ENCODE measurements at places on chromosomes 13 and 19. TPM values are rescaled to one million over a fixed set of nuclear protein-coding genes. Genes with fewer than 3 reads are reported as not detected.
A peak's percentile ranks its signal among the peaks of the same experiment; 100 is the strongest.

GRCh38 chr13:77918391-77919245, at the start of gene EDNRB:
EDNRB (minus strand) TSS chr13:77918831; CDS start chr13:77918573, 258 bp downstream.
- H3K27ac ChIP-seq = peak within 1 kb of the TSS; percentile 28
- H3K27me3 ChIP-seq = no peaks in the 10 kb centered on the region
- H3K4me3 ChIP-seq = peak within 1 kb of the TSS; percentile 58
- H3K4me1 ChIP-seq = no peaks in the 10 kb centered on the region

DNA sequence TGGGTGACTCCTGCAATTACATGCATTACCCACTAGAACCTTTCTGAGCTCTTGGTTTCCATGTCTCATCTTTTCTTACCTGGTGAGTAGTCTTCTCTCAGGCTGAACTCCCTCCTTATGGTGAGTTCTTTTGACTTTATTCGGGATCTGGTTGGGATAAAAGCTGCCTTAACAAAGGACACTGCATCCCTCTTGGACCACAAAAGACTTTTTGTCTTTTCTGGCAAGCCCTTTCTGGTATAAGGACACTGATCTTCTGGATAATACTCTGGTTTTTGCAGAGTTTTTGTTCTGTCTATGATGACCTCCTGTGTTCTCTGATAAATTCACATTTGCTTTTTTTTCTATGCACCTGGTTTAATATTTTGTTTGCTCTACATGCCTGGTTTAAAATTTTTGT, 66.7 kb downstream of the SLITRK1 start:
- no peak overlapping the region for H3K4me3 ChIP-seq
- H3K4me1 ChIP-seq = no peaks in the 10 kb centered on the region
- no peaks in the 10 kb centered on the region for H3K36me3 ChIP-seq
- no peaks in the 10 kb centered on the region for H3K27me3 ChIP-seq
- DNase-seq = no peak
- no peak overlapping the region for H3K27ac ChIP-seq

DNA sequence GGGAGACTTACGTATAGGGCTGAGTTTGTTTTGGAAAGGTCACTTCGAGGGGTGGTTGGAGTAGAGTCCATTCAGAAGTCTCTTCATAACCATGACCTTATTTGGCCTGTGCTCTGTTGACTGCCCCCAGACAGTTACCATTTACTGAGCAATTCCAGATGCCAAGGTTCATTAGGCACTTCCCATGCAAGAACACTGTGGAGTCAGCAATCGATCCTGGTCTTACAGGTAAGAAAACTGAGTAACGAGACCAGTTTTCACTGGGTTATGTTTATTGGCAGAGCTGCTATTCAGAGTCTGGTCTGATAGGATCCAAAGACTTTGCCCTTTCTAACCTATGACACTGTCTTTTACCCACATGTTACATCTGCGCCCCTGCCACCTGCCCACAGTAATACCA, 134.7 kb downstream of the MTUS2 start:
- no peak for DNase-seq
- no peak overlapping the region for H3K27ac ChIP-seq
- H3K36me3 ChIP-seq = no peaks in the 10 kb centered on the region
- no peaks in the 10 kb centered on the region for H3K27me3 ChIP-seq
- no peaks in the 10 kb centered on the region for H3K4me1 ChIP-seq
- no peak overlapping the region for H3K4me3 ChIP-seq

DNA sequence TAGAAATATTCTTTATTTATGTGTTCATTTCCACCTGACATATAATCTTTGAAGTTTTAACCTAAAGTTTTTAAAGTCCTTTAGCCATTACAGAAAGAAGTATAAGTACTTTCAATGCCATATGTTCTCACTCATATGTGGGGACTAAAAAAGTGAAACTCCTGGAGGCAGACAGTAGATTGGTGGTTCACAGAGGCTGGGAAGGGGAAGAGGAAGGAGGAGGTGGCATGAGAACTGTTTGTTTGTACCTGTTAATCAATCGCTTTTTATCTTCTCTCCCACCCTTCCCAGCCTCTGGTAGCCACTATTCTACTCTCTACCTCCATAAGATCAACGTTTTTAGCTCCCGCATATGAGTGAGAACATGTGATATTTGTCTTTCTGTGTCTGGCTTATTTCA, 131.1 kb downstream of the MYO16 start:
- no peak for DNase-seq
- no peaks in the 10 kb centered on the region for H3K36me3 ChIP-seq
- H3K4me1 ChIP-seq = no peaks in the 10 kb centered on the region
- H3K4me3 ChIP-seq = no peak overlapping the region
- H3K27ac ChIP-seq = no peak overlapping the region

- no peak overlapping the region for H3K4me3 ChIP-seq
- no peaks in the 10 kb centered on the region for H3K36me3 ChIP-seq
- peaks cover 7% of the 10 kb centered on the region for H3K4me1 ChIP-seq
- no peaks in the 10 kb centered on the region for H3K27me3 ChIP-seq
These were observed 396.5 kb downstream of the IRS2 start for GRCh38 chr13:109389892-109390345.

- H3K36me3 ChIP-seq = no peaks in the 10 kb centered on the region
- H3K4me3 ChIP-seq = no peak overlapping the region
- DNase-seq = no peak
- no peak overlapping the region for H3K27ac ChIP-seq
- H3K4me1 ChIP-seq = no peaks in the 10 kb centered on the region
- no peaks in the 10 kb centered on the region for H3K27me3 ChIP-seq
These were observed 45.7 kb downstream of the CD320 start for GRCh38 chr19:8262431-8262830.

GRCh38 chr13:51740698-51741097, 63.3 kb downstream of the DHRS12 start:
- no peak overlapping the region for H3K4me3 ChIP-seq
- H3K27ac ChIP-seq = no peak overlapping the region
- H3K4me1 ChIP-seq = peaks cover 2% of the 10 kb centered on the region
- DNase-seq = peak; percentile 17
- H3K27me3 ChIP-seq = no peaks in the 10 kb centered on the region

DNA sequence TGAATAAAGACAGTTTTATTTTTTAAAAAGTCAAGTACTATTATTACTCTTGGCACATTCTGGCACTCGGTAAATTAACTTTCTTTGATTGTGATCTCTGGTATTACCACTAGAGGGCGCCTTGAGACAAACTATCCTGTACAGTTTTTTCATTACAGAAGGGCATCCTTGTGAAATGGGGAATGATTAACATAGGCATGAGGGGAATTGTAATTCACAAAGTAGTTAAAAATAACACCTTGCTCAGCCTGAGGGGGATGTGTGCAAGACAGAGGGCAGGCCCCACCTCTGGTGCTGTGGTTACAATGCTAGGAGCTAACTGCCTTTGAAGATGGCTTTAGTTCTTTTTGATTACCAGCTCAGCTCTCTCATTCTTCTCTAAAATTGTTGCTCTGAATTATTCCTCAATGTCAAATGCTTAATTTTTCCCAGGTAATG, 24.2 kb upstream of the C1QTNF9B start:
- H3K27ac ChIP-seq = no peak overlapping the region
- H3K36me3 ChIP-seq = no peaks in the 10 kb centered on the region
- DNase-seq = peak; percentile 66
- peaks cover 2% of the 10 kb centered on the region for H3K4me1 ChIP-seq

- peaks cover 59% of the 10 kb centered on the region for H3K36me3 ChIP-seq
- H3K27ac ChIP-seq = no peak overlapping the region
- no peaks in the 10 kb centered on the region for H3K27me3 ChIP-seq
- DNase-seq = peak; percentile 6
- no peak overlapping the region for H3K4me3 ChIP-seq
These were observed 10.6 kb downstream of the GPI start for GRCh38 chr19:34375598-34375997.

DNA sequence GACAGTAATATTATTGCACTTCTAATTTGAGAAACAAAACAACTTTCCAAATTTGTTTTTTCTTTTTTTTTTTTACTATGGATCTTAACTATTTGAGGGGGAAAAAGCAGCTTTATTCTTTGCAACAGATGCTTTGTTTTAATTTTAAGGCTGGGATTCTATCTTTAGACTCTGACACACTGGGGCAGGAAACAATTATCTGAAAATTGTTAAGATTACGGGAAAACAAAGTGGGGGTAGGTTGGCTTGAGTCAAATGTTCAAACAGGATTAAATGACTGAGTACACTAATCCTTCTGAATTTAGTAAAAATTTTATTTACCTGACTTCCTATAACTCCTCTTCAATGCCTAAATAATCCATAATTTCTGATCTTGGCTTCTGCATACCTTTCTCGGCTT, 543.2 kb downstream of the SLITRK6 start:
- H3K4me1 ChIP-seq = no peaks in the 10 kb centered on the region
- DNase-seq = no peak
- H3K27ac ChIP-seq = no peak overlapping the region
- no peaks in the 10 kb centered on the region for H3K36me3 ChIP-seq

GRCh38 chr19:47762615-47763308, 15.7 kb upstream of the SELENOW start:
- peaks cover 17% of the 10 kb centered on the region for H3K36me3 ChIP-seq
- no peak overlapping the region for H3K27ac ChIP-seq
- H3K4me1 ChIP-seq = no peaks in the 10 kb centered on the region
- no peak for DNase-seq
- H3K27me3 ChIP-seq = peaks cover 2% of the 10 kb centered on the region

- H3K4me3 ChIP-seq = peak overlapping the region; percentile 81
- no peaks in the 10 kb centered on the region for H3K36me3 ChIP-seq
- no peaks in the 10 kb centered on the region for H3K27me3 ChIP-seq
These were observed 749 bp upstream of the PAN3 start for GRCh38 chr13:28137596-28137995.

DNA sequence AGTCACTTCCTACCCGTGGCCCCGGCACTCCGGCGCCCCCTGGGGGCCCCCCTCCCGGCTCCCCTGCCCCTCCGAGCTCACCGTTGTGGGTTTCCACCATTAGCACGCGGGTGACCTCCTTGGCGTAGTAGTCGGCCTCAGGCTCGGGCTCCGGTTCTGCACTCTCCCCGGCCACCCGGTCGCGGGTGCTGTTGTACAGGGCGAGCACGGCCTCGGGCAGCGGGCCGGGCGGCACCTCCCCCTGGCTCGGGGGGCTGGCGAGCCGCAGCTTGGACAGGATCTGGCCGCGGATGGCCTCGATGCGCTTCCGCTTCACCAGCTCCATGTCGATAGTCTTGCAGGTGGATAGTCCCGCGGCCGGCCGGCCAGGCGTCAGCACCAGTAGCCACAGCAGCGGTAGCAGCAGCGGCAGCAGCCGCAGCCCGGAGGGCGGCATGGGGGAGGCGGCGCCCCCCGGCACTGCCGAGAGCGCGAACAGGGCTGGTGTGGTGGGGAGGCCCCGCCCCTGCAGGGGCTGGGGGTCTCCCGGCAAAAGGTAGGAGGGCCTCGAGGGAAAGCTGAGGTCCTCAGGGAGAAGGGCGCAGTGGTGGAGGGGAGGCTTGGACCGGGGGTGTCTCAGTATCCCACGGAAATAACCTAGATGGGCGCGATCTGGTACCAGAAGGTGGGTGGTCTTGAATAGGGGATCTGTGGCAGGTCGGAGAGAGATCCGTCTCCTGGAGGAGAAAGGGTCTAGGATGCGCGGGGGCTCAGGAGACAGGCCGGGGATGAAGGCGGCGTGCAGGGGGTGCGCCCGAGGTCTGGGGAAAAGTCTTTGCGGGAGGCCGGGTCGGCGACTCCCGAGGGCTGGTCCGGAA, 885 bp downstream of the TGFB1 start:
- H3K27me3 ChIP-seq = no peaks in the 10 kb centered on the region
- H3K4me1 ChIP-seq = no peaks in the 10 kb centered on the region
- DNase-seq = peak; percentile 44
- H3K27ac ChIP-seq = peak overlapping the region; percentile 47

- H3K27ac ChIP-seq = no peak overlapping the region
- DNase-seq = peak; percentile 75
- no peaks in the 10 kb centered on the region for H3K27me3 ChIP-seq
- no peaks in the 10 kb centered on the region for H3K36me3 ChIP-seq
These were observed 285.8 kb upstream of the PCDH9 start for GRCh38 chr13:67515895-67516294.

GRCh38 chr13:64688893-64689677, 2541.1 kb downstream of the PCDH9 start:
- H3K4me3 ChIP-seq = no peak overlapping the region
- no peaks in the 10 kb centered on the region for H3K36me3 ChIP-seq
- no peak overlapping the region for H3K27ac ChIP-seq
- DNase-seq = peak; percentile 81
- H3K4me1 ChIP-seq = peaks cover 3% of the 10 kb centered on the region

DNA sequence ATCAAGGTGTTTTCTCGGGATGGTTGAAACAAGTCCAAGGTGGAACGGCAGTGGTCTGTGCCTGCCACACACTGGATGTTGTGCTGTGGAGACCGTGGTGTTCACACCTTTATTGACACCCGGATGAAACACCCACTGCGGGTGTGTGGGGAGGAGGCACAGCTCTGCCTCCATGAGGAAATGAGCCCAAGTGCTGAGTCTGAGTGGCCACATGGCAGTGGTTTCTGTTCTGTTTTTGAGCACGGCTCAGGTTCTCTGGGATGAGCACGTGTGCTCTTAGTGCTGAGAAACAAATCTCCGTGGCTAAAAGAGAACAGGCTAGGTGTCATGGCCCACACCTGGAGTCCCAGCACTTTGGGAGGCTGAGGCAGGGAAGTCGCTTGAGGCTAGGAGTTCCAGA, 29.5 kb downstream of the UPF1 start:
- peaks cover 90% of the 10 kb centered on the region for H3K36me3 ChIP-seq
- H3K27ac ChIP-seq = no peak overlapping the region
- no peaks in the 10 kb centered on the region for H3K27me3 ChIP-seq
- no peak overlapping the region for H3K4me3 ChIP-seq
- H3K4me1 ChIP-seq = no peaks in the 10 kb centered on the region

GRCh38 chr19:15758379-15758778, 20.6 kb downstream of the OR10H3 start:
- no peak overlapping the region for H3K4me3 ChIP-seq
- DNase-seq = no peak

GRCh38 chr19:13794398-13794756, 866 bp upstream of the ZSWIM4 start:
- no peaks in the 10 kb centered on the region for H3K36me3 ChIP-seq
- peaks cover 7% of the 10 kb centered on the region for H3K4me1 ChIP-seq
- DNase-seq = peak; percentile 96
- H3K27ac ChIP-seq = peak overlapping the region; percentile 95
- H3K4me3 ChIP-seq = peak overlapping the region; percentile 56

DNA sequence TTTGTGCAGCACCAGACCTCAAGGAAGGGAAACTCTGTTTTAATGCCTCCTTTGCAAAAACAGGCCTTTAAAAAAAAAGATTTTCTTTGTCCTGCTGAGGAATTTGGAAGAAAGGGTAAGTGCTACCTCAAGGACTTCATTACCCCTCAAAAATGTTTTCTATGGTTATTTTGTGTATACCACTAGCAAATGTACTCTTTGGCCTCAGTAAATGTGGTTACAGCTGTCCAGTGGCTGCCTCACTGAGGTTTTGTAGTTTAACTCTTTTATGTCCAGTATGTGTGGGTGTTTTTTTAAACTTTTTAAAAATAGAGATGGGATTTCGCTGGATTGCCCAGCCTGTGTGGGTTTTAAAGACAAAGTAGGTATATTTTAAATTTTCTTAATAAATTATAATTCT, 42.2 kb upstream of the TSC22D1 start:
- no peaks in the 10 kb centered on the region for H3K27me3 ChIP-seq
- H3K4me3 ChIP-seq = no peak overlapping the region
- H3K36me3 ChIP-seq = no peaks in the 10 kb centered on the region
- peak; percentile 44 for DNase-seq
- no peak overlapping the region for H3K27ac ChIP-seq

CCDC8 gene
- total RNA-seq = 10.2 TPM

FXYD7 gene
- not detected for total RNA-seq

KLHL1 gene
- total RNA-seq = not detected

CYSLTR2 gene
- not detected for total RNA-seq

MYH14 gene
- not detected for total RNA-seq

OR7E24 gene
- total RNA-seq = not detected

C13orf46 gene
- total RNA-seq = under 0.01 TPM

SIGLEC8 gene
- not detected for total RNA-seq

KIR2DL3 gene
- total RNA-seq = not detected

SIGLEC12 gene
- not detected for total RNA-seq

FARP1 gene
- total RNA-seq = 57.0 TPM

SHISA7 gene
- total RNA-seq = not detected

POU4F1 gene
- total RNA-seq = not detected

C3 gene
- 0.28 TPM for total RNA-seq

TEX29 gene
- total RNA-seq = not detected

PNMA8A gene
- total RNA-seq = 0.90 TPM

Measured in IMR-90 (cell line).